ENCODE measurements at places on chromosomes 6 and 20.

GRCh38 chr6:43747784-43748183 is 22.2 kb upstream of the VEGFA start:
- no peak overlapping the region for H3K27ac ChIP-seq
- no peak overlapping the region for H3K4me3 ChIP-seq
- H3K36me3 ChIP-seq, result no peaks in the 10 kb centered on the region
- peaks cover 4% of the 10 kb centered on the region for H3K27me3 ChIP-seq
- peak; percentile 2 for DNase-seq

DNA sequence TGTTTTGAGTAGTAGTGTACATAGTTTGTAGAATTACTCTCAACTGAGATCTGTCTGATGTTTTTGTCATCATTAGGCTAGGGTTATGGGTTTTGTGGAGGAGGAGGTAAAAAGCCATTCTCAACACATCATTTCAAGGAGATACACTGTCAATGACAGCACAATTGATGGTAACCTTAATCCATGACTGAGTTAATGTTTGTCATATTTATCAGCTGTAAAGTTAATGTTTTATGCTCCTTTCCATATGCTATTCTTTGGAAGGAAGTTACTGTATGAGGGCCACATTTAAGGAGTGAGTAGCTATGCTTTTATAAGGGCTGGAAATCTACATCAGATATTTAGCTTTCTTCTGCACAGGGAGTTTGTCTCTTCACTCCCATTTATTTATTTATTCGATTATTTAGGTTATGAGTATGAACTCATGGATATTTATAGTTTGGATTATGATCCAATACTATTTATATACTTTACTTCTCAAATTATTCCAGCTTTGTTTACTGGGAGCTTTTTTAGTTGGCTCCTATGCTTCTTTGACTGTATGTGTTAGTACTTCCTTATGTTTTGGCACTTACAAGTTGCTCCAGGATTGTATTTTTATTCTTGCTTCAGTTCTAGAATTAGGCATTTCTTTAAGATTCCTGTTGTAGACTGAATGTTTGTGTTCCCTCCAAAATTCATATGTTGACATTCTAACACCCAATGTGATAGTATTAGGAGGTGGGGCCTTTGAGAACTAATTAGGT is 156.6 kb upstream of the HCRTR2 start:
- DNase-seq, result no peak
- no peak overlapping the region for H3K27ac ChIP-seq
- H3K27me3 ChIP-seq, result no peaks in the 10 kb centered on the region
- no peaks in the 10 kb centered on the region for H3K36me3 ChIP-seq

DNA sequence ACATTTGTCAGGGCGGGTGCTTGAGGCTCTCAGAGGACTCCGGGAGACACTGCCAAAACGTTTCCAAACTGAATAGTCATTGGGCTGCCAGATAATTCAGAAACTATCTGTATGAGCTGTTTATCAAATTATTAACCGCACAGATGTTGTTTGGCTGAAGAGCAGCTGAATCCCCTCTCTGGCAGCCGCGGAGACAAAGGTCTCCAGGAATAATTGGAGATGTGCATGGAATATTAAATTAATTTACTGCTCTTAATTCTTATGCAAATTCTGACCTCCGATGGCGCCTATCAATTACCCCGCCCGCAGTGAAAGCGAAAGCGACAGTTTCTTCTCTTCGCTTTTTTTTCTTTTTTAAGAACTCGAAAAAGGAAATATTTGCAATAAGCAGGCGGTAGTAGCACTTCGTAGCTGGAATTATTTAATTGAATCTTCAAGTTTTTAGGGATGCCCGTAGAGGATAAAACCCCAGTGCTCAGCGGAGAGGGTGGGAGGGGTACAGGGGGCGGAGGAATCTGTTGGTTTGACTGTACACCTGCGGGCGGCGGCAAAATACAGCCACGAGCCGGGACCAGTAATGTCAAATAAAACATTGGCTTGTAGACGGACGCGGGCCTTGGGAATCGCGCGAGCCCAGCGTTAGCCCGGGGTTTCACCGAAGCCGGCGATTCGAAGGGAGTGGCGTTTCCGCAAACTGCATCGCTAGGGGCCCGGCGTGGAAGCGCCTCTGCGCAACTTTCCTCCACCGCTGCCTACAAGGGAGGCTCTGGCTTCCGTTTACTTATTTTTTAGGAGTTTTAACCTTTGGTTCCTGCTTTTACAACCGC is 6.2 kb downstream of the LINC00237 start:
- peak overlapping the region; percentile 93 for H3K27ac ChIP-seq
- peak; percentile 60 for DNase-seq
- H3K36me3 ChIP-seq, result no peaks in the 10 kb centered on the region
- H3K4me1 ChIP-seq, result peaks cover 43% of the 10 kb centered on the region
- H3K4me3 ChIP-seq, result peak overlapping the region; percentile 79

DNA sequence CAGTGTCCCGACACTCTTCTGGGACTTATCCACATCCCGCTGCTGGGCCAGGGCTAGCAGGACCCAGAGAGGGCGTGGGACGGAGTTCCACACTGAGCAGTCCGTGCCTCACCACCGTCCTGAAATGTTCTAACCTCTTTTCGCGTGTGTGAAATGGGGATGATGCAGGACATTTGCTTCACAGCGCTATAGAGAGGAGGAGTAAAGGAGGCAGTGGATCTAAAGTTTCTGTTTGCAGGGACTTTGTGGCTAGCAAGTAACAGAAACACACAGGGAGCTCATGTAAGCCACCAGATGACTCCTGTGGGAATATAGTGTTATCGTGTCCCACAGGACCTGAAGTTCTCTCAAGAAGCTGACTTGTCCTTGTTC is 634 bp downstream of the ITPA start:
- H3K36me3 ChIP-seq, result peaks cover 43% of the 10 kb centered on the region
- peak overlapping the region; percentile 98 for H3K27ac ChIP-seq
- H3K4me3 ChIP-seq, result peak overlapping the region; percentile 100

DNA sequence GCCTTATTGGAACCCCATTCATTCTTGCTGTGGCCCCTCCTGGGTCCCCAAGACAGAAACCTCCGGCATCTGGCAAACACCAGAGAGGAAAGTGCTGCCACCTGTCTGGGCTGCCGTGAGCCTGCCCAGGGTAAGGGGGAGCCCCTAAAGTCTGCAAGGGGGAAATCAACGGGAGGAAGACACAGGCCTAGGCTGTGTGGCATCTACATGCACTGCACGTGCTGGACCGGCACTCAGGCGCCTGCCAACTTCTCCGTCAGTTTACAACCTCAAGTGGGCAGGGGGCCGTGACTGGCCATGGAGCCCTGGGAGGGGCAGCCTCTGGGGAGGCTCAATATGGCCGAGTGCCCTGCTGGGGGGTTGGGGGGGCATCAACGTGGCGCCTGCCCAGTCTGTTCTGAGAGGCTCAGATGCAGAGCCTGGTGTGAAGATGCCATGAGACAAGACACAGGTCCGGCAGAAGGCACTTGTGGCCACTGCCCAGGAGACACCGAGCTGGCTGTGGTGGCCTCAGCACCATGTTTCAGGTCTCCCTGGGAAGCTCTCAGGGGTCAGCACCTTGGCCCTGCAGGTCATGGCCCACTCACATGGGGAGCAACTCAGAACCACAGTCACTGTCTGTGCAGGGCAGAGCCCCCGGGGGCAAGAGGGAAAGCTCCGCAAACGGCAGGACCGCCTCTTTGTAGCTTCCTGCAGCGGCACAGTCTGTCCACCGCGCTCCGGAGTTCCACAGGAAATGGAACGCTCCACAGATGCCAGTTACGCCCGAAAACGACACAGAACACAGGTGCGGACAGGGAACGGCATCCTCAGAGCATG is 8.4 kb downstream of the UCKL1 start:
- peak overlapping the region; percentile 58 for H3K4me3 ChIP-seq
- H3K36me3 ChIP-seq, result peaks cover 29% of the 10 kb centered on the region
- DNase-seq, result peak; percentile 59

DNA sequence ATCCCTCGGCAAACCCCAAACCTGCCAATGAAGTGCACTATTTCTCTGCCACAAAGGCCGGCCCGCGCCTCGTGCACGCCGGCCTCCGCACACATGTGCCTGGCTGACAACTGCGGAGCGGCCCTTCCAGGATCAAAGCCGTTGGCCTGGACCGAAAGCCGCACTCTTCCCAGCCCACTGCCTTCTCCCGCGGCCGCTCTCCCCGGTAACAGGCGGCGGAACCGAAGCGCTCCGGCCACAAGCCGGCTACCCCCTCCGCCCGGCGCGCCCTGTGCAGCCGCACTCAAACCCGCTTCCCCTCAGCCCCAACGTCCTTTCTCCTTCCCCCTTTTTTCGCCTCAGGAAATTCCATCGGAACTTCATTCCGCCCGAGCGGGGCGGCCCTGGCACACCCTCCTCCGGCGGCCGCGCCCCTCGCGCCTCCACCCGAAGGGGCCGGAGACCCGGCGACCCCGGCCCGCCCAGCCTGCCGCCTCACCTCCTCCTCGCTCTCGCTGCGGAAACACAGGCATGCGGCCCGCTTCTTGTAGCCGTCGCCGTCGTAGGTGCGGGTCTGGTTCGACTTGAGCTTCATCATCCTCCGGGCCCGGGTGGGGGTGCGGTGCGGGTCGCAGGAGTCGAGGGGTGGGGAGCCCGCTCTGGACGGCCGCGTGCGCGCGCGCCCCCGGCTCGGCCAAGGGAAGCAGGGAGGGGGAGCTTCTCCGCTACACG is 528 bp downstream of the NUDT3 start:
- H3K27me3 ChIP-seq, result no peaks in the 10 kb centered on the region
- H3K36me3 ChIP-seq, result peaks cover 9% of the 10 kb centered on the region
- H3K4me3 ChIP-seq, result no peak overlapping the region
- no peak overlapping the region for H3K27ac ChIP-seq

GRCh38 chr20:25327521-25328235 is 63.0 kb downstream of the ABHD12 start:
- DNase-seq, result no peak
- H3K36me3 ChIP-seq, result peaks cover 21% of the 10 kb centered on the region
- H3K4me3 ChIP-seq, result no peak overlapping the region
- no peak overlapping the region for H3K27ac ChIP-seq
- peaks cover 25% of the 10 kb centered on the region for H3K4me1 ChIP-seq

DNA sequence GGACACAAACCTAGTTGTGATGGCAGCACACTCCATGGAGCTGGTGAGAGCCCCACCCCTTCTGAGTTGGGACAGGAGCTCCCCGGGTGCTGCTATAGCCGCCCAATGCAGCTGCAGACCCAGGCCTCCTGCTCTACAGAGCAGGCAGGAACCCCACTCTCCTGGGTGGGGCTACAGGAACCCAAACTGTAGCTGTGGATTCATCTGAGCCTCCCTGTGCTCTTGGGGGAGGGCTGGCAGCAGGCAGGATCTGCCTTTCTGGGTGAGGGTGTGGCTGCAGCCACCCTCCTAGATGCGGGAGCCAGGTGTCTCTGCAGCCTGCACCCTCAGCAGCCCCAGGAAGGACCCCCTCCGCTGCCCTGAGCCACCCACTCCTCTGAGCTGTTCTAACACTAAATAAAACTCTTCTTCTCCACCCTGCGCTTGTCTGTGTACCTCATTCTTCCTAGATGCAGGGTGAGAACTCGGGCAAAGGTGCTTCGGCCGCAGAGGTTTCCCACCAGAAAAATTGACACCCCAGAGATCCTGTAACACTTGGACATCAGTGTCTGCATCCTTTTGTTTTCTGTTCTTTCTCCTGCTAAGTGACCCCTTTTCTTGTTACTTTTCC is 55.2 kb upstream of the KIF13A start:
- DNase-seq, result no peak
- H3K27me3 ChIP-seq, result peaks cover 9% of the 10 kb centered on the region
- no peak overlapping the region for H3K4me3 ChIP-seq
- H3K36me3 ChIP-seq, result no peaks in the 10 kb centered on the region
- peaks cover 2% of the 10 kb centered on the region for H3K4me1 ChIP-seq

DNA sequence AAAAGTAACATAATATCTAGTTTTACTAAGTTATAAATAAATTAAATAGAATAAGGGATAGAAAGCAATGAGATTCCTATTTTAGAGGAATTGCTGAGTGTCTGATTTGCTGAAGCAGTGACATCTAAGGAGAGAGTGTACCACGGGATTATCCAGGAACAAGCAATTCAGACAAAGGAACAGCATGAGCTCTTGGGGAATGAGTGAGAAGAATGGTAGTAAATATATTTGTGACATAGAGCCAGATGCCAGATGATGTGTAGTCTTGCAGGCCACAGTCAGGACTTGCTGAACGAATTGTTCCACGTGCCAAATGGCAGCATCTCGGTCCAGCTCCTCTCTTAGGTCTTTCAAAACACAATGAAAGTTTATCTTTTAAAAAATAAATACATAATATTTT is 339.2 kb downstream of the TENT5A start:
- H3K27ac ChIP-seq, result no peak overlapping the region
- DNase-seq, result no peak
- H3K27me3 ChIP-seq, result no peaks in the 10 kb centered on the region
- no peak overlapping the region for H3K4me3 ChIP-seq
- H3K36me3 ChIP-seq, result no peaks in the 10 kb centered on the region

GRCh38 chr6:83702749-83703148 is 6.2 kb downstream of the SNAP91 start:
- no peak overlapping the region for H3K4me3 ChIP-seq
- H3K27ac ChIP-seq, result no peak overlapping the region
- no peaks in the 10 kb centered on the region for H3K4me1 ChIP-seq
- no peaks in the 10 kb centered on the region for H3K36me3 ChIP-seq

Measured in activated T-cell treated with anti-CD3 and anti-CD28 coated beads, Interleukin-2, amount 50 U/mL, for 24 hours (primary cell).